Cortex of kidney (tissue), 1 donor: ENCODE measurements at places on chromosomes 12 and 14.

GRCh38 chr12:121278169-121279070 lies 18.1 kb downstream of the CAMKK2 start:
- DNase-seq, result no peak

- no peak for DNase-seq
Observed at GRCh38 chr12:13087766-13088165, 15.7 kb downstream of the GSG1 start.

DNA sequence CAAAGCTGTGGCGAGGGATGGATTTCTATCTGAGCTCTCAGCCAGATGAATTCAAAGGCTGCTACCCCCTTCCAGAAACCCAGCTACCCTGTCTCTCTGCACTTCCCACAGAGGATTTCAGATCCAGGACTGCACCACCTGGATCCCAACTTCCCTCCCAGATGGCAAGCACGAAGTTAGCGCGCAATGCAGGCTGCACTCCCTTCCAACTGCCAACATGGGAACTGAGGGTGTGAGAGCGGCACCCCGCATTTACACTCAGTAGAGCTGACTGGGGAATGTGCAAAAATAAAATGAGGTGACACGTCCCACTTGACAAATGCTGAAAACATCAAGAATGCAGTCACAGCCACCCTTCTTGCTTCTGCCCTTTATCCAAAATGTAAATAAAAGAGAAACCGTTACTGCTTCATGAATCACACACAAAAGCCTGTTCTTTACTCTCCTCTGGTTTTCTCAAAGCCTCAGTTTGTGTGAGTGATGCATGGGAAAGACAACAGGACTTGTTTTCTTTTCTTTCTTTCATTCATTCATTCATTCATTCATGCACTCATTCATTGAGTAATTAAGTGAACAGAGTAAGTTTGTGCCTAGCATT lies 85.7 kb downstream of the ITPK1 start:
- DNase-seq, result no peak

DNA sequence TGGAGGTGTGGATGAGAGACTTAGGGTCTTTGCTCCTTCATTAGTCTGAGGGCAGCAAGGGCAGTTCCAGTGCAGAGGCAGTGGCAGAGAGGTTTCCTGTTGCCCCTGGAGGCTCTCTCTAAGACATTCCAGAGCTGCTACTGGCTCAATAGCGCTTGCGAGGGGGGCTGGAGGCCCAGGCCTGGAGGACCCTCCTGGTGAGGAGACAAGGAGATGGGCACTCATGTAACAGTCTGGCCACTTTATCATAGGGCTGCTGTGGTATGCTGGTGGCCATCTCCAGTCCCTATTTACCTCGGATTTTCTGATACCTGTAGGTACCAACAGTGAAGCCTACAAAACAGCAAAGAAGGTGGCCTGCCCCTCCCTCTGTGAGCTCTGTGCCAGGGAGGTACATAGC lies 12.7 kb downstream of the CLEC2A start:
- no peak for DNase-seq

- no peak for DNase-seq
Observed at GRCh38 chr12:93827669-93828068, 150.5 kb downstream of the CRADD start.
